ENCODE measurements at places on chromosomes 2 and 18. TPM values are rescaled to one million over a fixed set of nuclear protein-coding genes. Genes with fewer than 3 reads are reported as not detected.

DNA sequence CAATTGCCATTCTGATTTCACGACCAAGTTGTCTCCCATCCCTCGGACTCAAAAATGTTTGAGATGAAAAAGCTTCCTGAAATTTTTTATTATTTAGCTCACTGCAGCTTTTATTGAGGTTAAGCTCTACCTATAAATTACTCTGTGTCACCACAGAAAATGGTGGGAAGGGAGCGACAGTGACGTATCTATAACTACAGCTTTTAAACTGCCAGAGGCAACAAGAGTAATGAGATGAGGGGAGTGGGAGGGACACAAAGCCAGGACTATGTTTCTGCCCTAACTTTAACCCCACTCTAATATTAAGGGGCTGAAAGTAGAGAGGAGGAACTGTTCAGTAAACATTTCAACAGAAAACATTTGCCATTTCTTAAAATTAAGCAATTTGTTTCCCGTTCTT is 37.4 kb downstream of the SMAD2 start:
- no peak for DNase-seq

- DNase-seq: no peak
These were observed 65.8 kb downstream of the CD8B2 start for GRCh38 chr2:106552921-106553320.

DNA sequence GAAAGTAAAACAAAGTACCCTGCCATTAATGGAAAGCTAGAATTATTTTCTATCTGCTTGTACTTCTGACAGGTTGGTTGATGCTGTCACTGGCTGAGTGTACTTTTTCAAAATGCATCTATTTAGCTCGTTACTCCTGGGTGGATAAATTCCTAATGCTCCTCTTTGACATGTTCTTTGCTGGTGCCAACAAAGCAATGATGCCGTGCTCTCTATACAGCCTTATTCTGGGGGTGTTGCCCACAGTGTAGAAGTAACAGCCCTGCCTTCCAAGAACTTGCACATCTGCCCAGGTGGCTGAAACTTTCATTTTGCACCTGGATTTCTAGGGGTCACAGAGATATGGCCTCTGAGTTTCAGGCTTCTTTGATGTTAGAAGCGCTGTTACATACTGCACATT is 132.4 kb downstream of the SLC4A3 start:
- no peak for DNase-seq

GRCh38 chr2:42859791-42860190 is 67.4 kb upstream of the HAAO start:
- DNase-seq: no peak

- no peak for DNase-seq
These were observed 143.7 kb downstream of the CERS6 start for GRCh38 chr2:168599738-168600137.

Gene CRACDL
- 9.4 TPM for total RNA-seq

- DNase-seq: no peak
These were observed 533 bp downstream of the HPCAL1 start for GRCh38 chr2:10303181-10303693.

Gene UCN
- total RNA-seq: 6.7 TPM

Gene ACVR1C
- total RNA-seq: 1.7 TPM

DNA sequence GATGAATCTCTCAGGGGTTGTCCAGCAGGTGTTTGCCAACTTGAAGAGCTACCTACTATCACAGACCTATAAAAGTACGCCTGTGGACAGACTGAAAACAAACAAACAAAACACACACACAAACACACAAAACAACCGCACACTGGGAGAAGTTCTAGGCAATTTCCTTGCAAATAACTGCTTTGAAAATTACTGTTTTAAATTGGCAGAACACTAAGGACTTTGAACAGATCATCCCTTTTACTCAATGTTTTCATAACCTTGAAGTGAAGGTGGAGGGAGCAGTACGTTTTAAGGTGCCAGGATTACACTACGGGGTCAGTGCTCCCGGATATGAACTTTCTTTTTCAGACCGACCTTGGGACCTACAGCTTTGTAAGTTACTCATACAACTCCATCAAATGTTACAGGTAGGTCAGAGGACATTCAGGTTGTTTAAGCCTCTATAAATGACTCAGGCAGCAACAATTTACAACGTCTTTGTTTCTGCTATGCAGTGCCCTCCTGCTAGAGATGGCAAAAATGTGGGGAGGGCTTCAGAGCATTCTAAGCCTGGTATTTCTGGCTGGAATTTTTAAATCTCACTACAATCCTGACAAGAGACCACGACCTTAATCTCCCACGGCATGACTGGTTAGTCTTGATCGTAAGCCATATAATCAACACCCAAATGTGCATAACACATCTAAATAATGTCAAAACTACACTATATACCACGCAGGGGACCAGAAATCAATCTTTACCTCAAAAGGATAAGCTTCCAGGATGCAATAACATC is 1.4 kb upstream of the SLC20A1 start:
- no peak for DNase-seq

DNA sequence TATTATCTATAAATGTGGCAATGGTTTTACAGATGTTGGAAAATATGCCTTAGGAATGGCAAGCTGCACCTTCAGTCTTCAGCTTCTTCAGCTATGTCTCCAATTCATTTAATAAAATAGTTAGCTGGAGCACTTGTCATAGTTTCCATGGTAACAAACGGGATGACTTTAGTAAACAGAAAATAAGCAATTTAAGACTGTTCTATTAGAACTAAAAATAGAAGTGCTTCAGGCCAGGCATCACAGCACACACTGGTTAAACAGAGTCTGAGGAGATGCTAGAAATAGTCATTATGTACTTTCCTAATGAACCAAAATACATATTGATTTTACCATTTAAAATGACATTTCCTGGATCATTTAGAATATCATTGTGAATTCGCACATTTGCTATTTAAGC is 195.0 kb downstream of the GCA start:
- peak; percentile 13 for DNase-seq

Gene PTPRM
- total RNA-seq: 246 TPM

- no peak for DNase-seq
These were observed 198.3 kb upstream of the CNTNAP5 start for GRCh38 chr2:123826729-123827271.

Gene OSR1
- total RNA-seq: 6.2 TPM

GRCh38 chr2:217010173-217010572 is 150.3 kb upstream of the TNP1 start:
- DNase-seq: no peak

DNA sequence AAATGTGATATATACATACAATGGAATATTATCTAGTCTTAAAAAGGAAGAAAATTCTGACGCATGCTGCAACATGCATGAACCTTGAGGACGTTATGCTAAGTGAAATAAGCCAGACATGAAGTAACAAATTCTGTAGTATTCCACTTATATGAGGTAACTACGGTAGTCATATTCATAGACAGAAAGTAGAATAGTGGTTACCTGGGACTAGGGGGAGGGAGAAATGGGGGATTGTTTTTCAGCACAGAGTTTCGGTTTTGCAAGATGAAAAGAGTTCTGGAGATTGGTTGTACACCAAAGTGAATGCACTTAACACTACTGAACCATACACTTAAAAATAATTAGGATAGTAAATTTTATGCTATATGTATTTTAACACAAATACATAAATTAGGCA is 215.9 kb upstream of the FBXO11 start:
- no peak for DNase-seq

DNA sequence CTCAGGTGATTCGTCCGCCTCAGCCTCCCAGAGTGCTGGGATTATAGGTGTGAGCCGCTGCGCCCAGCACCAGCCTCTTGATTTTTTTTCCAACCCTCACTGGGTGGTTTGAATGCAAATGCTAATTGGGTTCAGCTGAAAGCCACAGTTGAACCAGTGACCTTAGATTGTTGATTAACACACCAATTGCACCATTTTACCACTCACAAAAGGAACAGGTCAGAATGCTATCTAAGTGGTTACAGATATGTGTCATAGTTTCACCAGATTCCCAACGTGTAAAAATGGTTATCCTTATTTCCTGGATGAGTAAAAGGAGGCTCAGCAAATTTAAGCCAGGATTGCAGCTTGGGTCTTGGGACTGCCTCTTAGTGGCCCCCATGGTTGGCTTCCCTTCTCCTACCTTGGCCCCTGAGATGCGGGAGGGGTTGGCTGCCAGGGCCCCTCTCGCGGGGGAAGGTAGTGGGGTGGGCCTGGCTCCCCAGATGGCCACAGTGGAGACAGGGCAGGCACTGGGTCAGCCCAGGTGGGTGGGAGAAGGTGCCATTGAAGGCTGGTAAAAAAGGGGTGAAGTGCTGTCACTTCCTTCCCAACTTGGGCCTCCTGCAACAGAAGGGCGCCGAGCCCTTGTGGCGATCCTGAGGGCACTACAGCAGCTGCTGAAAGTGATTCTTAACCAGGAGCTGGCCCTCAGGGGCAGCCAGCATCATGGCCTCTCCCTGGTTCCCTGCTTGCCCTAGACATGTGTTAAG is 164.9 kb upstream of the HAAO start:
- no peak for DNase-seq

GRCh38 chr18:77129150-77129551 is 3.4 kb downstream of the MBP start:
- peak; percentile 20 for DNase-seq

GRCh38 chr2:17894005-17894404 is 15.5 kb downstream of the KCNS3 start:
- no peak for DNase-seq

GRCh38 chr2:85888684-85889626 is at the start of gene ST3GAL5:
Gene ST3GAL5, minus strand, starts transcription at chr2:85888990. Its CDS starts 85 bp downstream, at chr2:85888905.
- peak; percentile 96 for DNase-seq

DNA sequence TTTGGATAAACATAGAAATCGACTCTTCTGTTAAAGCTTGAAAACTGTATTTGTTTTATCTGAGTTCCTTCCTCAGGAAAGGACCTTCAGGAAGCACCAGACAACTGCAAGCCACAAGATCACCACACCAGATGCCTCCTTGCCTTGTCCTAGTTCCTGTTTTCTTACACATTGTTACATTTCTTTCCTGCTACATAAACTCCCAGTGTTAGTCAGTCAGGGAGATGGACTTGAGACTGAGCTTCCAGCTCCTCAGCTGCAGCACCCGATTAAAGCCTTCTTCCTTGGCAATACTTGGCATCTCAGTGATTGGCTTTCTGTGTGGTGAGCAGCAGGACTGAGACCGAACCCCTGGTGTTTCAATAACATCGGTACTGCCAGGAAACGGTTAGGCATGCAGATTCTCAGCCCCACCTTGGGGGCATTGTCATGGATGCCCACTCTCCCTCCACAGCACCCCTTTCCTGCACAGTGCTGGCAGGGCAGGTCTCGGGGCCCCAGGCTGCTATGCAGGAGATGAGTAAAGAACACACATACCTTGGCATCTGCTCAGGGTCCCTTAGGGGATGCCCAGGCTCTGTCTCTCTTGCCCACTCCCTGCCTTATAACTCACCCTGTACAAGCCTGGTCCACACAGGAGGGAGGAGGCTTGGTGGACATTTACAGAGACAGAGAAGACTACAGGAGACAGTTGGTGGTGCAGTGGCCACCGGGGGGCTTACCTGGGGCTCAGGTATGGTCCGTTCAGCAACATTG is 32.6 kb downstream of the ANKMY1 start:
- no peak for DNase-seq

DNA sequence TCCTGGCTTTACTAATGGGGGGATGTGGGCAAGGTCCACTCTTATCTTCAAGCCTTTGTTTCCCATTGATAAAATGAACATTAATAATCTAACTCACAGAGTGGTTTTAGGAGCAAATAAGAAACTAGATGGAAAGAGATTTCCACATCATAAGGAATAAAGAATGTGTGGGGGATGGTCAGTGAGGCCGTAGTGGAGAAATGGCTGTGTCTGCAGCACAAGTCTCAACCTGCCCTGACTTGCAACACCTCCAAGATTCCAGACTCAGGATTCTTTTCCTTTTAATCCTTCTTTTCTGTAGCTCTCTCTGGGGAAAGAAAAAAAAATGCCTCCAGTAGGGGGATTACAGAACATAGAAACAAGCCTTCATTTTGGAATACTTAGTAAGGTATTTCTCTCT is 124.2 kb upstream of the MEX3C start:
- DNase-seq: peak; percentile 36

GRCh38 chr18:79458131-79458838 is 62.6 kb downstream of the NFATC1 start:
- DNase-seq: peak; percentile 63

Gene GAL3ST2
- not detected for total RNA-seq
